ENCODE measurements at places on chromosomes 12 and 14.

GRCh38 chr14:37559386-37559785 lies 35.7 kb downstream of the FOXA1 start:
- DNase-seq, result no peak

DNA sequence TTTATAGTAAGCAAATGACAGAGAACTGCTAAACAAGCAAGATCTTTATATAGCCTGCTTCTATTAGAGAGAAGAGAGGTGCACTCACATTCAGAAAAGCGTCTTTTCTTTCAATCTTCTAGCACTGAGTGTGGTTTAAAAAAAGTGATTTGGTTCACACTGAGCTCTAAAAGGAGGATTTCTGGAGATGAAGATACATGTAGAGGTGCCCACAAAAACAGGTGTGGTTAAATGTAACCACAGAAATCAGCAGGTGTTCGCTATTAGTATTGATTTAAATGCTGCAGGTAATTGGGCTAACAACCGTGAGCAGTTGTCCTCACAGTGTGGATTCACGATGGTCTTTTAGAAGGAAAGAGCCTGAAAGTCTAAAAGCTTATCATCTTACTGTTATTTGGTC lies 10.7 kb downstream of the PKP2 start:
- no peak for DNase-seq

DNA sequence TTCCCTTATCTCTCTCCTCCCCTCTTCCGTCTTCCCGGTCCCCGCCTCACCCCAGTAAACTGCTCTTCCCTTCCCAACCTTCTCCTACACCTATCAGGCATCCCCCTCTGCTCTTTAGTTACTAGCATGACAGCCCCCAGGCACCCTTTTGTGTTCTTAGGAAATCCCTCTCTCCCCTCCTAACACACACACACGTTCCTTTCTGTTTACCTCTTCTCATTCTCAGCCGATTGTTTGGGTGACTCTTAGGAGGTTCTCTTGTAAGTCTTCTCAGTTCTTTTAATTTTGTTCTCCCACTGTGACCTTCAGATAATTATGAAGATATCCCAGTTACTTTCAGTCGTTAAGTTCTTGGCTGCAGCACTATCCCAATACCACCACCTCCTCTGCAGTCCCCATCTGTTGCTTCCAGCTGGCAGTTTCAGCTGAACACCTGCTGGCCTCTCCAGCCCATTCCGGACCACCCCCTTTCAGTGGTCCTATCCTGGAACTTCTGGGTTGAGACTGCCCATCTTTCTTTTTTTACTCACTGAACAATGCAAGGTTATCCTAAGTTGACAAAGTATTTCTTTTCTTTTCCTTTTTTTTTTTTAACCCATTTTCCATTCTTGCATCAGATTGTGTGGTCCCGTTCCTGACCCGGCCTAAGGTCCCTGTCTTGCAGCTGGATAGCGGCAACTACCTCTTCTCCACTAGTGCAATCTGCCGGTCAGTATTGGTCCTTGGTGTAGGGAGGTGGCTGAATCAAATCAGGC lies 711 bp downstream of the MARS1 start:
- no peak for DNase-seq

GRCh38 chr14:105173901-105174894 lies 5.6 kb upstream of the JAG2 start:
- DNase-seq, result peak; percentile 52

- DNase-seq, result no peak
These were observed 145.3 kb downstream of the CACNA1C start for GRCh38 chr12:2198005-2198501.

GRCh38 chr14:104925214-104925854 lies 655 bp downstream of the PLD4 start:
- no peak for DNase-seq

DNA sequence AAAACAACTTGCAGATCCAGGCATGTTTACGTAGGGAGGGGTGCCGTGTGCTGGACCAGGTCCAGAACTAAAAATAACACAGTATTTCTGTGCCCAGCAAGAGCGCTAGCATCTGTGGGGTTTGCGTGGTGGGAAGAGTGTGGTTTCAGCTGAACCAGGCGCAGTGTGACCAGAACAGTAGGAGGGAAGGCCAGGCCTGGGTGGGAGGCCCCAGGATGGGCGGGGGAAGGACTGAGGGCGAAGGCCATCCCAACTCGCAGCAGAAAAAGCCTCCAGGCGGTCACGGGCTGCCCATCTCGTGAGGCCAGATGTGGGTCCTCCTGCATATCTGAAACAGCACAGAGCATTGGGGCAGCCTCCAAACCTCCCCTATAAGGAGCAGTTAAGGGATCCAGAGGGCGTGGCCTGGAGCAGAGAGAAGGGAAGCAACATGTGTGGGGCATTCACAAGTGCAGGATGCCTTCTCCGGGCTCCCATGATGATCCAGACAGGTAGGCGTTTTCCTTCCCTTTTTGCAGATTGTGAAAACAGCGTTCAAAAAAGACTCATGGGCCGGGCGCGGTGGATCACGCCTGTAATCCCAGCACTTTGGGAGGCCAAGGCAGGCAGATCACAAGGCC lies 17.8 kb upstream of the CD9 start:
- no peak for DNase-seq

DNA sequence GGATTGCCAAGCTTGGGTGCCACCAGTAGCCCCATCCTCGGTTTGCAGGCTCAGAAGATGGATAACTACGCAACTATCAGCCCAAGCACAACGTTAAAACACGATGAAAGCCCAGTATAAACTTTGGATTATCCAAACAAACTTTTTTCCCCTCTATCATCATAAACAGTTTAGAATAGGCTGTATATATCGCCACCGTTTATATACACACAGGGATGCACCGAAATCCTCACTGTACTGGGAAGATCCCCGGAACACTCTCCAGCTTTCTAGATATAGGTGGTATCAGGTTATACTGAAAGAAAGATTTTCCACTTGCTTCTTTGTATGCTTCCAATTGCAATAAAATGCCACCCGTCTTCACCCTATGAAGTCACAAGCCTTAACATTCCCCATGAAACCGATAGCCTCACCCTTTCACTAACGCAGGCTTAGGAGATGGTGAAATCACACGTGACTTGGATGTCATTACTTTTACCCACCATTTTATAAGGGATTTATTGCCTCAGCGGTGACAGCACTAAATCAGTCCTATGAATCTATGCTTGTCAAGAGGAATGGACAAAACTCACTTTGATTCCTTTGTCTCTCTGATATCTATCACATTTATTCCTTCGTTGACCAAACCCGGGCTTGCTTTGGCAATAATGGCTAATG lies 207.6 kb upstream of the FOXN3 start:
- no peak for DNase-seq

GRCh38 chr12:16348435-16349130 lies 1.1 kb downstream of the MGST1 start:
- no peak for DNase-seq

- DNase-seq, result no peak
These were observed 55.3 kb upstream of the ATF1 start for GRCh38 chr12:50708631-50709030.

GRCh38 chr14:67934087-67934486 lies 114.5 kb downstream of the RAD51B start:
- DNase-seq, result no peak

DNA sequence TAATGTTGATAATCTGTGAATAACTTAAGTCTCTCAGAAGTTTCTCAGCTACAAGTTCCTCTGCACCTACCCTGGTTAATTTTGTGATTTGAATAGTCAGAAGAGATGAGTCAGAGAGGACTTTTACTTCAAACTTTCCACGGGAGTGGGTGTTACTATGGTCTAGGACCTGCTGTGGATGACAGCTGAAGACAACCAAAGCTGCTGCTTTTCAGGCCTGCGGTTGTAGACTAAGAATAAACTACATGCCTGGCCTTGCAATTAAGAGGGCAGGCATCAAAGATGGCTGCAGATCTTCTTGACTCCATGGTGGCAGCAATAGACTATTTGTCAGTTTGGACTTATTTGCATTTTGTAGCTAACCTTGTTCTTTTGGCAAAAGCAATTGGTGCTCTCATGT lies 227.1 kb upstream of the KRR1 start:
- peak; percentile 32 for DNase-seq

DNA sequence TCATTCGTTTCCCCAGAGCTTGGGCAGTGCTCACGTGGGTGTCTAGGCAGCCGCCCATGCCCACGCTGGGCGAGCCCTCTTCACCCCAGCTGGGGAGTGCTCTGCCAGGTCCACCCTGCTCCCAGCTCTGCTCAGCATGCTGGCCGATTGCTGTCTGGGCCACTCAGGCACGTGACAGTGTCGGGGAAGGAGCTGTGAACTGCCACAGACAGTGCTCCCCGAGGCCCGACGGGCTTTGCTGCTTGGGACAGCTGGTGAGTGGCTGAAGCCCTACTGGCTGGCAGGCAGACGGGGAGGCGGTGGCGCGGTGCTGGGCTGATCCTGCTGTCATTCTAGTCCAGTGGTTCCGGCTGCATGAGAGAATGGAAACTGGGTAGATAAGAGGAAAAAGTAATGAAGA lies 15.8 kb downstream of the NOC4L start:
- DNase-seq, result no peak

DNA sequence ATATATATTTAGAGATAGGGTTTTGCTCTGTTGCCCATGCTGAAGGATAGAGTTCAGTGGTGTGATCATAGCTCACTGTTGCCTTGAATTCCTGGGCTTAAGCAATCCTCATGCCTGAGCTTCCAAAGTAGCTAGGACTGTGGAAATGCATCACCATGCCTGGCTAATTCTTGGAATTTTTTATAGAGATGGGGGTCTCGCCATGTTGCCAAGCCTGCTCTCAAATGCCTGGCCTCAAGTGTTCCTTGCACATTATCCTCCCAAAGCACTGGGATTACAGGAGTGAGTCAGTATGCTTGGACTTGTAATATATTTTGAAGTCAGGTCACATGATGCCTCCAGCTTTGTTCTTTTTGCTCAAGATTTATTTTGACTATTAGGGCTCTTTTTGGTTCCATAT lies 178.0 kb downstream of the RPAP3 start:
- DNase-seq, result no peak

DNA sequence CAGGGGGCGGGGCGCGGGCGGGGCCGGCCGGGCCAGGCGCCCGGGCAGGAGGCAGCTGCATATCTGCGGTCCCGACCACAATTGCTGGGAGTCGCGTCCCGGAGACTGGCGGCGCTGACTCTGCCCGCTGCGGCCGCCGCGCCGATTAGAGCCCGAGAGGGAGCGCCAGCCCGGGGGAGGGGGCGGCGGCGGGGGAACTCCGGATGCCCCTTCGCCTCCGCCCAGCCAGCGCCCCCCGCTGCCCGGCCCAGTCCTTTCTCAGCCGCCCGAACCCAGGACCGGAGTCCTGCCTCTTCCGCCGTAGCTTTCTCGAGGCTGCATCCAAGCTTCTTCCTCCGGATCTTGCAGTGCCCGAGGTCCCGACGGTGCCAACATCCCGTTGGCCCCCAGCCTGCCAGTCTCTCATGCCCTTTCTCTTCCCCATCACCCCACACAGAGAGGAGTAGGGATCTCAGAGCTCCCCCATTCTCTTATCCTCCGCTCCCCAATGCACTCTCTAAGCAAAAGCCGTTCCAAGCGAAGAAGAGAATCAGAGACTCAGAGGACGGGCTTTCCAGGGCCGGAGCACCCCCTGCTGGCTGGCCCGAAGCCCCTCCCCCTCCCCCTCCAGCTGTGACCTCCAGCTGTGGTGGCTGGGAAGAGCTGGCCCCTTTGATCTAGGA lies 8.8 kb upstream of the SP7 start:
- DNase-seq, result peak; percentile 85

- no peak for DNase-seq
These were observed 168.0 kb downstream of the TMTC3 start for GRCh38 chr12:88310069-88310468.

GRCh38 chr12:18749386-18749957 lies 11.6 kb downstream of the CAPZA3 start:
- no peak for DNase-seq

GRCh38 chr12:121579190-121579791 lies 1.5 kb downstream of the KDM2B start:
- DNase-seq, result peak; percentile 57

GRCh38 chr12:13851828-13852227 lies 129.6 kb downstream of the GRIN2B start:
- no peak for DNase-seq

DNA sequence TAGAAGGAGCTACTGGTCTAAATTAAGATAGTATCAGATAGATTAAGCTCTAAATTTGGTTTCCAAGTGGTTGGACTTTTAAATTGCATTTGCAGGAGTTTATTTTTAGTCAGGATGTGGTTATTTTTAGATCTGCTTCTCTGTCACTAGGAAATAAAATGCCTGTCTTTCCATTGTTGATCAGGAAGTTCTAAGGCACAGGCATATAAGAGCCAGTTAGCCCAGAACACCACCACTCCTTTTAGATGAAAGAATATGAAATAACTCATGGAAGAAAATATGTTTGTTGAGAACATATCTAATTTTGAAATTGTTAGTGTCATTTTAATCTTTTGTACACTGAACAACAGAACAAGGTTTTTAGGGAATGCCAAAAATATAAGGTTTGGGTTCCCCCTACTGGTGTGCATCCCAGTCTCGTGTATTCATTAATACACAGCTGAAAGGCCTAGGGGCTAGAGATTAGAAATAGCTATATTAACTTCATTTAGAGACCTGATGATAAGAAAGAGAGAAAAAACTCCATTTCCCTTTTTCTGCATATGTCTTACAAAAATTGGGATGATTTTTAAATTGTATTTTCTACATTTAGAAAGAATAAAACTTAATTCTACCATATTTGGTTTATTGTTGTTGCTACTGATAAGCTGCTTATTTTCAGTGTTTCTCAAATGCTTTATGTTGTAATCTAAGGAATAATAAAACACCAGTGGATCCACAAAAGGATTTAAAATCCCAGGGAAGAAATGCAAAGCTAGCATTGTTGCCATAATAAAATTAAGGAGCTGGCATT lies 67.2 kb downstream of the RIC8B start:
- no peak for DNase-seq

DNA sequence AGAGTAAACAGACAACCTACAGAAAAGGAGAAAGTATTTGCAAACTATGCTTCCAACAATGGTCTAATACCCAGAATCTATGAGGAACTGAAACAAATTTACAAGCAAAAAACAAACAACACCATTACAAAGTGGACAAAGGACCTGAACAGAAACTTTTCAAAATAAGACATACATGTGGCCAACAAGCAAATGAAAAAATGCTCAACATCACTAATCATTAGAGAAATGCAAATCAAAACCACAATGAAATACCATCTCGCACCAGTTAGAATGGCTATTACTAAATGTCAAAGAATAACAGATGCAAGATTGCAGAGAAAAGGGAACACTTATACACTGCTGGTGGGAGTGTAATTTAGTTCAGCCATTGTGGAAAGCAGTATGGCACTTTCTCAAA lies 125.8 kb downstream of the C12orf42 start:
- no peak for DNase-seq

GRCh38 chr14:91649930-91650329 lies 82.0 kb downstream of the CATSPERB start:
- no peak for DNase-seq

- DNase-seq, result no peak
These were observed 41.3 kb upstream of the SYCP3 start for GRCh38 chr12:101780599-101780998.

GRCh38 chr12:122412851-122413433 lies 9.5 kb downstream of the CLIP1 start:
- DNase-seq, result no peak

DNA sequence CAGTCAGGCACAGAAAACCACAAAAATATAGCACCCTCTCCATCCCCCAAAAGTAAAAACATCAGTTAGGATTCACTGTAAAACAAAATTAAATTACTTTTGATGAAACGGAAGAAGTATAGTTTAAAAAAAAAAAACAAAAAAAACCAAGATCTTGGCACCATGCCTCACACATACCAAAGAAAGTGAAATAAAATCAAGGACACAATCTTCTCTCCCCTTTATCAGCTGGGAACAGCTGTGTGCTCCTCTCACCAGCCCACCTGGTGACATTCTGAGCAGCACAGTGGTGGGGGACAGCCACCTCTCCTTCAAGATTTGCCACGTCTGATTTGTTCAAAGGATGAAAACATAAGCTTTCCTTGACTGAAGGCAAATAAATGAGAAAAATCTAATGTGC lies 55.5 kb downstream of the ESR2 start:
- no peak for DNase-seq
